ENCODE measurements at places on chromosomes 3 and 15.

DNA sequence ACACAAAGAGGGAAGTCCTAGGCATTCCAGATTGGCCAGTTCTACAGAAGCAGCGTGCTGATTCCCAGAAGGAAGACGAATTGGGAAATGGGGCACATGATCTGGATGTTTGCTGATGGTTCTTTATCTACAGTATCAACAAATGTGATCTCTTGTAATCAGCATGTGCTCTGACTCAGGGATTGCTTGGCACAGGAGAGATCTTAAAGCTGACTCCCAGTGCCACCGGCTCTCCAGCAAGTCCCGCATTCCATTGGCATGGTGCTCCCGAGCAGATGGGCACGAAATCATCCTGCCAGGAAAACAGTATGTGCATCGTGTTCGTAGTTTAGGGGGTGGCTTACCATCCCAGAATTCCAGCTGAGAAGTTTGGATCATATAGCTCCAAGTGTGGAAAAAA, 259.9 kb upstream of the NR2F2 start:
- DNase-seq, result no peak

DNA sequence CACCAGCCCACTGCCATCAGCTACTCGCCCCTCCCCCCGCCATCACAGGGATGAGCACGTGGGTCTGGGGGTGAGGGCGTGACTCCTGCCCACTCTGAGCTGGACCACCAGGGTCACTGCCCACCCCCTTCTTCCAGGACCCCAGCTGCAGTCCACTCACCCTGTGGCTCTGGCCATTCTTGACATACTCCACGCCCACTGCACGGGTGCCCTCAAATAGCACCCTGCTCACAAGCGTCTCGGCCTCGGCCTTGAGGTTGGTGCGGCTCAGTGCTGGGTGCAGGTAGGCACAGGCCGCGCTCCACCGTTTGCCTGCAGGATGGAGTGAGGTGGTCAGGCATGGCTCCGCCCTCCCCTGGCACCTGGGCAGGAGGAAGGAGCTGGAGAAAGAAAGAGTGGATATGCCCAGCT, 23.9 kb downstream of the CHDH start:
- no peak for DNase-seq

DNA sequence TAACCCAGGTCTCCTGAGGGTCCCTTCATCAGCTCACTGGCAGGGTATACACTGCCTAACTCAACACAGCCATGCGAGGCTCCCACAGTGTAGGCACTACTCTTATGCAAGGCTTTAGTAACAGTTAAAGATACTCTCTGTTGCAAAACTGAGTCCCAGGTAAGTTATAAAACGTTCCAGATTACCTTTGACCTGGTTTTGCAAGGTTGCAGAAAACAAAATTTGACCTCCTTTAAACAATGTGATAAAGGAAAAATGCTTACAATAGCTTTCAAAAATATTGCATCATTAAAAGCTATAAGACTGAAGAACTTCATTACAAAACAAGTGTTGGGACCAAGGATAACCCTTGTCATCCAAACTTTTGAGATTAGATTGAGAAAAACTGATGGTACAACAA, 5.5 kb downstream of the SLC27A2 start:
- DNase-seq, result no peak

- DNase-seq, result peak; percentile 25
Measured at GRCh38 chr3:9947025-9947995, 4.9 kb downstream of the PRRT3 start.
